IMR-90 (cell line): ENCODE measurements at places on chromosomes 3 and 15.

- DNase-seq: no peak
Measured at GRCh38 chr3:45075821-45076625, 49.9 kb downstream of the CLEC3B start.

- DNase-seq: no peak
Measured at GRCh38 chr15:51561271-51561670, 61.3 kb downstream of the DMXL2 start.

- peak; percentile 54 for DNase-seq
Measured at GRCh38 chr3:58341376-58341775, 8.7 kb downstream of the PXK start.

GRCh38 chr15:70424937-70425411, 327.3 kb upstream of the TLE3 start:
- no peak for DNase-seq

- no peak for DNase-seq
Measured at GRCh38 chr15:67358812-67359211, 104.2 kb downstream of the IQCH start.
